Activated effector memory CD4-positive, alpha-beta T cell treated with Interleukin-2 at 50 U/mL for 16 hours (primary cell): ENCODE measurements at places on chromosomes 7 and 10.

- DNase-seq: no peak
Measured at GRCh38 chr10:72466018-72466417, 111.3 kb upstream of the DNAJB12 start.

DNA sequence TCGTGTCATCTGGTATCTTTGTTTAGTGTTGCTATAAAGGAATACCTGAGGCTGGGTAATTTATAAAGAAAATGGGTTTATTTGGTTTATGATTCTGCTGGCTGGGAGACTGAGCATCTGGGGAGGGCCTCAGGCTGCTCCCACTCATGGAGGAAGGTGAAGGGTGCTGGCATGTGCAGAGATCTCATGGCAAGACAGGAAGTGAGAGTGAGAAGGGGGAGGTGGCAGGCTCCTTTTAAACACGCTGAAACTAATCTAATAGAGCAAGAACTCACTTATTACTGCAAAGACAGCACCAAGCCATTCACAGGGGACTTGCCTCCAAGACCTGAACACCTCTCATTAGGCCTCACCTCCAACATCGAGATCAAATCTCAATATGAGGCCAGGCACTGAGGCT, 11.3 kb downstream of the OIT3 start:
- no peak for DNase-seq

GRCh38 chr7:128361411-128362379, at the start of gene PRRT4:
PRRT4 (minus strand) TSS chr7:128361690.
- DNase-seq: peak; percentile 40

DNA sequence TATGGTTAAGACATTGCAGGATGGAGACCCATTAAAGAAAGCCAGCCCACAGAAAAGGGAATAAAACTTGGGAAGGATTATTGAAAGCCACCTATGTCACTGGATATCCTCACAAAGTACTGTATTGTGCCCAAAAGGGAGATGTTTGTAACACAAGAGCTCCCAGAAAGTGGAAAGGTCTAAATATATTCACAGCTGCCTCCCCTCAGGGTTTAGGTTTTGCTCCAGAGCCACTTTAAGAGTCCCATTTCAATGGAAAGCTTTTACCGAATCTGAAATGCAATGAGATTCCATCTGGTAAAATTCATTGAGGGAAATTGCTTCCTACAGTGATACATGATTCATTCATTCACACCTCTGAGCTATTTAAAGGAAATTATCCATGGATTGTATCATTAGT, 176.4 kb downstream of the XPNPEP1 start:
- DNase-seq: no peak

DNA sequence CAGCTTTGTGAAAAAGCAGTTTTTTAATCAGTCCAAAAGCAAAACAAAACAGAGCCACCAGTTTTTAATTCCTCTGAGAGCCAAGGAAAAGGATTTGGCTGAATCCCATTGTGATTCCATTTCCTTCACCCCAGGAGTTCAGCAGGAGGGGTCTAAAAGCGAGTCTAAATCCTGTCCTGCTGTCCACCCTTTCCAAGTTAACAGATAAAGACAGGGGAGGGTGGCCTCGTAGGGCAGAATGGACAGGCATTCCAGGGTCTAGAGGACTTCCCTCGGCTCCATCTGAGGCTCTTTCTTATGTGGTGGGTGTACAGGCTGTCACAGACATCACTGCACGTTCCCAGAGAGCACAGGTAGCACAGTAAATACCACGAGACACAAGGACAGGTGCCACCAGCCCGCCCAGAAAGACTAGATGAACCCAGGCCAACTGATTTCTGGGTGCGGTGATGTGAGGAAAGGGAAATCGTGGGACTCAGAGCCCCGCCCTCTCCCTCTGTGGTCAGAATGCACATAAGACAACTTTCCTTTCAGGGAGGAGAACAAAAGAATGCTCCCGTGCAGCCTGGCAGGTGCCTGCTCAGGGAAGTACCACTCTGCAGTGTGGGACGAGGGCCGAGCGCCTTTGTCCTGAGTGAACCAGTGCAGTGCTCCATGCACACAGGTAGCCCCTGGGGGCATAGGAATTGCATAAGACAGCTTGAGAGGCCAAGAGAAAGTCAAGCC, 119.7 kb downstream of the ABLIM1 start:
- peak; percentile 49 for DNase-seq

- DNase-seq: no peak
Measured at GRCh38 chr7:95536656-95537311, 51.0 kb downstream of the ASB4 start.

GRCh38 chr10:101397140-101397539, 43.2 kb downstream of the BTRC start:
- DNase-seq: no peak

DNA sequence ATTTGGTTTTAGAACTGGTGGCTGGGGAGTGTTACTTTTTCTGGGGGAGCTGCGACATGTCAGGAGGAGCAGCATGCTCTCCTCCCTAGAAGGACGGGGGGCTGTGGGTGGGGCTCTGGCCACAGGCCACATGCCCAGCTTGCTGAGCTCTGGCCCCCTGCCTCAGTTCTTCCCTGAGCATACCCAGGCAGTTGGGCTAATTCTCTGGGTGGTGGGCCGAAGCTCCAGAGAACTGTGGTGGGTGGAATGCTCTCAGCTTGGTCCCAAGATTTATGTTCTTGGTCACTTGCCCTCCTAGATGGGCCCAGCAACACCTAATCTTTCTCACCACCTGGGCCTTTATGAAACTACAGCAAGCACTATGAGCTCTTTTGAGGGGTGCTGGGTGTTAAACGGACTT, 5.1 kb upstream of the ZNF775 start:
- no peak for DNase-seq

- DNase-seq: no peak
Measured at GRCh38 chr10:71347587-71348395, 28.7 kb downstream of the SLC29A3 start.

DNA sequence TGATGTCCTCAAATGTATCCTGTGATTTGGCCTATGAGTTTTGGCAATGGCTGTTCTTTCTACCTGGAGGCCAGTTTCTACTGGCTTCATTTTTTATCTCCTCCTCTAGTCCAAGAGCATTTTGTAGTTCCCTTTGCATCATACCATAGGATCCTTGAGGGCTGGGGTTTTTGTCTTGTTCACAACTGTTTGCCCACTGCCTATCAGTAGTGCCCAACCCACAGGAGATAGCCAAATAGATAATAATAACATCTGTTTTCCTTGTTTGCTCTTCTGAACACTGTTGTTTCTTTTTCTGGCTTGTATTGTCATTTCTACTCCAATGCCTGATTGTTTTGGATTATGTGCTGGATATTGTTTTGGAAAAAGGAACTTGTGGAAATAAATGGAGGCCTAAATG, 3.4 kb downstream of the CDK1 start:
- no peak for DNase-seq

DNA sequence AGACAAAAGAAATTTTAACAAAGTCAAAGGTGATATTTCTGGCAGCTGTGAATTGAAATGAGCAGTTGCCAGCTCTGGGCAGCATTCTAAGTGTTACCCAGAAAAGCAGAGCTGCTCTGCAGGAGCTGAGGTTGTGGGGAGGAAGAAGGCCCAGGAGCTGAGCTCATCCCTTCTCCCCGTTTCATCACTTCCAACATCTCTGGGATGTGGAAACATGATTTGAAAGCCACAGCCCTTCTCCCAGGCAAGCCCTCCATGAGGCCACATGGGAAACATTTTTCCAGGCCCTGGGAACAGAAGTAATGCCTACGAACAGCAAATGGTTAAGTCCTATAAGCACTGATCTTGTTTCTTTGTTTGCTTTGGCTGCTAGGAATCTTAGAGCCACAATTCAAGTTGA, 10.9 kb upstream of the DMBT1 start:
- no peak for DNase-seq
